ENCODE measurements at places on chromosomes 7 and 10.
A peak's percentile ranks its signal among the peaks of the same experiment; 100 is the strongest.

DNA sequence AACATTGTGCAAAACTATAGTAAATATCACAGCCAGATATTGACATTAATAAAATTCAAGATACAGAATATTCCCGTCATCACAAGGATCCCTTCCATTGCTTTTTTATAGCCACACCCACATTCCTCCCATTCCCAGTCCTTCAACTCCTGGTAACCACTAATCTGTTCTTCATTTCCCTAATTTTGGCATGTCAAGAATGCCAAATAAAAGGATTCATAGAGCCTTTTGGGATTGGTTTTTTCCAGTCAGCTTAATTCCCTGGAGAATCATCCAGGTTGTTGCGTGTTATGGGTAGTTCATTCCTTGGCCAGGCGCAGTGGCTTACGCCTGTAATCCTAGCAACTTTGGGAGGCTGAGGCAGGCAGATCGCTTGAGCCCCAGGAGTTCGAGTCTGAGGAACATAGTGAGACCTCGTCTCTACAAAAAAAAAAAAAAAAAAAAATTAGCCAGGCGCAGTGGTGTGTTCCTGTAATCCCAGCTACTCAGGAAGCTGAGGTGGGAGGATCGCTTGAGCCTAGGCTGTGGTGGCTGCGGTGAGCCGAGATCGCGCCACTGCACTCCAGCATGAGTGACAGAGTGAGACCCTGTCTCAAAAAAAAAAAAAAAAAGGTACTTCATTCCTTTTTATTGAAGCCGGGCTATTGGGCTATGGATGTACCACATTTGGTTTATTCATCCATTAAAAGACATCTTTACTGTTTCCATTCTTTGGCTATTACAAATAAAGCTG is 2.7 kb downstream of the OGDH start:
- no peak for DNase-seq

DNA sequence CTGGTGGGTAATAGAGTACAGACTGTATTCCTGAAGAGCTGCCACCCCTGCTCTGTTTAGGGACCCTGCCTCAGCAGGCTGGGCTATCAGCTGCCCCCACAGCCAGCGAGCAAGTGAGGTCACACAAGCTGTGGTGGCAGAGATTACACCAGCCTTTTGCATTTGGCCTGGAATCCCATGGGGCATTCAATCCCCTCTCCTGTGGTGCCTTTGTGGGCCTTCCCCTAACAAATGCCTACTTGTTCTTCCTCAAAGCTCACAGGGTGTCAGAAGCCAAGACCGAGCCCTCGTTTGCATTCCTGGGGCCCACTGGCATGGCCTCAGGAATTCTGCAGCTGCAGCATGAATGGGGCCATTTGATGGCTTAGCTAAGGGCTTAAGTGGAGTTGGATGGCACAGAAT is 212.7 kb upstream of the PHYHIPL start:
- no peak for DNase-seq

DNA sequence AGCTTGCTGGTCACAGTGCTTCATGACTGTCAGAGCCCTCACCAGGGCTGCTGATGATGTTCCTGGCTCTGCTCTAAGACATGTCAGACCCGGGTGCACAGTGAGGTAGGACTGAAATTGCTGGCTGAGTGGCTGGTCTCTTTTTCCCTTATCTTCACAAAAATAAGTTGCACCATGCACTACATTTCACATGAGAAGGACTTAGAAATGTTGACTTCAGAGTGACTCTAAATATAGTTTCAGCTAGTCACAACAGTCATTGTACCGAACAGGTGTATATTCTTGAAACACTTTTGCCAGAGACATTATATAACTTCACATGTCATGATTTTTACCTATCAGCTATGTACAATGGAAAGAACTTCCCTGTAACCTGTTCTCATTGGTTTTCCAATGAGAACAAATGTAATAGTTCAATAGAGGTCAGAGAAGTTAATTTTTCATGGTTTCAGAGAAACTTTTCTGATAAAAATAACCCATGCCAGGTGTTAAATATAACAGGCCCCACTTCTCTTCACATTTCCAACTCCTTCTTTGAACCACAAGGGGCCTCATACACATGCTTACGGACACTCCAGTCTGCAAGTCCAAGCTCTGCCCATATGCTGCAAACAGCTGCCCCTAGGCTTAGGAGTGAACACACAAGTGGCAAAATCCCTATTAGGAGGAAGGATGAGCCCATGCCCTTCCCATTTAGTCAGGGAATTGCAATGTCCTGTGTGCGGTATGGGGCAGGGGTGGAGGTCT is 115.6 kb downstream of the CDK6 start:
- DNase-seq: peak; percentile 45

- DNase-seq: no peak
Measured at GRCh38 chr10:15744217-15744865, 24.6 kb upstream of the ITGA8 start.

All from skeletal muscle cell (primary cell).